ENCODE measurements at places on chromosomes 16 and 17.

- no peak for DNase-seq
These were observed 24.3 kb upstream of the DBNDD1 start for GRCh38 chr16:90043526-90043925.

DNA sequence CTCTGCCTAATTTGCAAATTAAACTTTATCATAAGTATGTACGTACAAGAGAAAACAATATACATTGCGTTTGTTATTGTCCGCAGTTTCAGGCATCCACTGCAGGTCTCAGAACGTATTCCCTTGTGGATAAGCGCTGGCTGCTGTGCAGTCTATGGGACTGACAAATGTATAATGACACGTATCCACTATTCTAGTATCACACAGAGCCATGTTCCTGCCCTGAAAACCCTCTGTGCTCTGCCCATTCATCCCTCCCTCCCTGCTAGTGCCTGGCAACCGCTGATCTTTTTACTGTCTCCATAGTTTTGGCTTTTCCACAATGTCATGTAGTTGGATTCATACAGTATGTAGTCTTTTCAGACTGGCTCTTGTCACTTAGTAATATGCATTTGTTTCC, 179.4 kb downstream of the MAF start:
- DNase-seq: no peak

DNA sequence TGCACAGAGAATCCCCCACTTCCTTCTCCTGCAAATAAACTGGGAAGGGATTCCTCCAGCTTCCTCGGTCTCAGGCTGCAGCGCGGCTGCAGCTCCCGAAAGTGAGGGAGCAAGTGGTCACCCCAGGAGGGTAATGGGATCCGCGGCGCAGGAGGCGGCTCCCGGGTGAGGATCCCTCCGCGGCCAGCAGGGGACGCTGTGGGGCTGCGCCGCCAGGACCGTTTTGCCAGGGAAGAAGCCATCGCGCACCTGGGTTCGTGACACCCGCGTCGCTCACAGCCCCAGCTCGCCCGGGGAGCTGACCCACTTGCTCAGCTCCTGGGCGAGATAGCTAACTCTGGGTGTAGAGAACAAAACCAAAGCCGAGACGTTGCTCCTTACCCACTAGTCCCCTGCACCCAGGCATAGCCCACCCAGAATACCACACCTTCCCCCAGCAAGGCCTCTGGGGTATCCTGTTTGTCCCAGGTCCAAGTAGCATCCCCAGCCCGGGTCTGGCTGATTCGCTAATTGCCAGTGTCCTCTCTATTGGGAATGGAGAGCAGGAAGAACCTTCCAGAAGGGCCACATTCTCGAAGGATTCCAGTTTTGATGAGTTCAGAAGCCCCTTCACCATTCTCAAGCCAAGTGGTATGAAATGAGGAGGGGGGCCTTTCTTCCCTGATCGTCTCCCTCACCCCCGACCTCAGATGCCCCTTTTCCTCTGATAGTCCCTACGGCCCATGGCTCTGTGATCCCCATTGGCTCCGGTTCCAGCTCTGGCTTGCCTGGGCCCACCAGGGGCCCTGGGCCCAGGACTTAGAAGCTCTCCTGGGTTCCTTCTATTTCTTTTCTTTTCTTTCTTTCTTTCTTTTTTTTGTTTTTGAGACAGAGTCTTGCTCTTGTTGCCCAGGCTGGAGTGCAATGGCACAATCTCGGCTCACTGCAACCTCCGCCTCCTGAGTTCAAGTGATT, 14.1 kb downstream of the CYGB start:
- peak; percentile 74 for DNase-seq

DNA sequence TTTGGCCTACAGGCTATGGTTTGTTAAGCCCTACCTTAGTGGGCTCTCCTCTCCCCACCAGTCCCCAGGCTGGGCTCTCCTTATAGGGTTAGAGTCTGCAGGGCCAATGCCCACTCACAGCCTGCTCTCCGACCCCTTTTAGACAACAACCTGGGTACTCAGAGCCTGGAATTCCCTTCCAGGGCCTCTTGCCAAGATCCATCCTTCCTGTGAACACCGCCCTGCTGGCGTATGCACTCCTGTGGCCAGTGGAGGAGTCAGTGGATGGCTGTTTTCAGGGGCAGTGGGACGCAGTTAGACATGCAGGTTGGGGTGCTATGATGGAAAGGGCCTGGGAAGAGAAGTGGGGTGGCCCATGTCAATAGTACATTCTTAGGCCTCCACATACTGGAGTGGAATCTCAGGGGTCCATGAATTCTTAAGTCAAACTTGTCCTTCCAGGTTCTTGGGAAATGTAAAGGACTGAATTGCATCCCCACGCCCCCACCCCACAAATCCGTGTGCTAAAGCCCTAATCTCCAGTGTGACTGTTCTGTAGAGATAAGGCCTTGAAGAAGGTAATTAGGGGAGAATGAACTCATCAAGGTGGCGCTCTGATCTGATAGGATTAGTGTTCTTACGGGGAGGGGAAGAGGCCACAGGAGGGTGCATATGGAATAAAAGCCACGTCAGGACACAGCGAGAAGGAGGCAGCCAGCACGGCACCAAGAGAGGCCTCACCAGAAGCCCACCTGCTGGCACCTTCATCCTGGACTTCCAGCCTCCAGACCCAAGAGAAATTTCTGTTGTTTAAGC, 81.6 kb upstream of the CACNG5 start:
- no peak for DNase-seq

DNA sequence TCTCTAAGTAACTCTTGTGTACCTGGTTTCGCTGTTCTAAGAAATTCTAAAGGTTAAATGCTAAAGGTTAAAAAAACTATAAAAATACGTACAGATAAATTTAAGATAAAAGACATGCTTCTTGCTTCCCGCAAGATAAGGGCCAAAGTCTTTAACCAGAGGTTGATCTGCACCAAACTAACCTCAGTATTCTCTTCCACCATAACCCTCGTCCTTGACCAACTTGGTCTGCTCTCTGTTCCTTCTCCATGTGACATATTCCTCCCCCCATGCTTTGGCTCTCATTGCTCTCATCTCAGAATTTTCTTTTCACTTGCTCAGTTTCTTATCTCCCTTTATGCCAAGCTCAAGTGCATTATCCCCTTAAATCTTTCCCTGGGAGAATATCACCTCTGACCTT, 330.5 kb upstream of the ZFHX3 start:
- no peak for DNase-seq

DNA sequence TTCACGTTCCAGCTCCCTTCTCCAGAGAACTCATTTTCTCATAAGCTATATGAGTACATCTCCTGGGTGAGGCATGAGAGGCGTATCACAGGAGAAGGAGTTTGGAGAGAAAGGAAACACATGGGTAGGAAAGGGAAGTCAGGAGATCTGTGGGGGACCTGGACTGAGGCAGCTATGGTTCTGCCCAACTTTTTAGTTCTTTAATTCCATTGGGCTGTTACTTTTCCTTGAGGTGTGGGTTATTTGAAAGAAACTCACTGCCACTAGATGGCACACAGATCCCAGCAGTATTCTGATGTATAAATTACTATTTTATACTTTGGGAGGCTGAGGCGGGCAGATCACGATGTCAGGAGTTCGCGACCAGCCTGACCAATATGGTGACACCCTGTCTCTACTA, 63.6 kb downstream of the NUP93 start:
- no peak for DNase-seq
